ENCODE measurements at places on chromosomes 5 and 9.

DNA sequence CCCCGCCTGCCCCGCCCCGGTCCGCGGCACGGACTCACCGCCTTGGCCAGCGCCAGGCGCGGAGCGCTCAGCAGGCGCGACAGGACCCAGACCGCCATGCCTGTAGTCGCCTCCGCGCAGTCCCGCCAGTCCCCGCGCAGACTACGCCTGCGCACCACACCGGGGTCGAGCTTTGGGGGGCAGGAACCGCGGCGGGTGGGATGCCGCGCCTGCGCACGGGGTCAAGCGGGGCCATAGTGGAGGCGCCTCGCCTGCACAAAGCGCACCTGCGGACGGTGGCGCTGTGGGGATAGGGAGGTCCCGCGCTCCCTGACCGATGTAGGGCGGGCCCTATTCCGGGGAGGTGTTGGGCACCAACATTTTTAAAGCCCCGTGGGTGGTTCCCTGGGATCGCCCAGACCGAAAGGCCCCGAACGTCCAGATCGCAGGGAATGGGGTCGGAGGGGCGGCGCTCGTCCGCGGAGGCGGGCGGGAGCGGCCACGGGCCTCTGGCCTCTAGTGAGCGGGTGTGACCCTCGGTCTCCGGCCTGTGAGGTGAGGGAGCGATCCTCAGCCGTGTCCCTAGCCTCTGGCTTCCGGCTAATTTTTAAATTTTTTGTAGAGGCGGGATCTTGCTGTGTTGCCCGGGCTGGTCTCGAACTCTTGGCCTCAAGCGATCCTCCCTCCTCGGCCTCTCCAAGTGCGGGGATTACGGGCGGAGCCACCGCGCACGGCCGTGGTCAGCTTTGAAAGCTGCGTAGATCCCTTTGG is 70.8 kb upstream of the LPCAT1 start:
- peak; percentile 87 for DNase-seq

GRCh38 chr9:87223392-87224246 is 274.0 kb upstream of the DAPK1 start:
- no peak for DNase-seq

DNA sequence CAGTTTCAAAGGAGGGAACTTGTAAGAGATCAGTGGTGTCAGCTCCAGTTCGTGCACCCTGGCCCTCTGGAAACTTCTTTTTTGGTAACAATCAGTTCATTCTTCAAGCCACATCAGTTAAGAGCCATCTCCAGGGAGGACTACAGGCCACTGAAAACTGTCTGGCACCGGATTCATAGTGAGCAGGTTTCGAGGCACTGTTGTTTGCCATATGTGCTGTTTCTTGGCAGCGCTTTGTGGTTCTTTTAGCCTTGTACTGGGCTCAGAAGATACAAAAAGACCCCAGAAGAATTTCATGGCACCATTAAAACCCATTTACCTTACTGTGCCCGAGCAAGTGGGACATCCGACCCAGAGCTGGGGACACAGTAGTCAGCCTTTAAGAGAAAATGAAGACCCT is 68.5 kb downstream of the OTULIN start:
- DNase-seq, result no peak

- DNase-seq, result no peak
Measured at GRCh38 chr5:169303119-169303515, 2.2 kb upstream of the SLIT3 start.

DNA sequence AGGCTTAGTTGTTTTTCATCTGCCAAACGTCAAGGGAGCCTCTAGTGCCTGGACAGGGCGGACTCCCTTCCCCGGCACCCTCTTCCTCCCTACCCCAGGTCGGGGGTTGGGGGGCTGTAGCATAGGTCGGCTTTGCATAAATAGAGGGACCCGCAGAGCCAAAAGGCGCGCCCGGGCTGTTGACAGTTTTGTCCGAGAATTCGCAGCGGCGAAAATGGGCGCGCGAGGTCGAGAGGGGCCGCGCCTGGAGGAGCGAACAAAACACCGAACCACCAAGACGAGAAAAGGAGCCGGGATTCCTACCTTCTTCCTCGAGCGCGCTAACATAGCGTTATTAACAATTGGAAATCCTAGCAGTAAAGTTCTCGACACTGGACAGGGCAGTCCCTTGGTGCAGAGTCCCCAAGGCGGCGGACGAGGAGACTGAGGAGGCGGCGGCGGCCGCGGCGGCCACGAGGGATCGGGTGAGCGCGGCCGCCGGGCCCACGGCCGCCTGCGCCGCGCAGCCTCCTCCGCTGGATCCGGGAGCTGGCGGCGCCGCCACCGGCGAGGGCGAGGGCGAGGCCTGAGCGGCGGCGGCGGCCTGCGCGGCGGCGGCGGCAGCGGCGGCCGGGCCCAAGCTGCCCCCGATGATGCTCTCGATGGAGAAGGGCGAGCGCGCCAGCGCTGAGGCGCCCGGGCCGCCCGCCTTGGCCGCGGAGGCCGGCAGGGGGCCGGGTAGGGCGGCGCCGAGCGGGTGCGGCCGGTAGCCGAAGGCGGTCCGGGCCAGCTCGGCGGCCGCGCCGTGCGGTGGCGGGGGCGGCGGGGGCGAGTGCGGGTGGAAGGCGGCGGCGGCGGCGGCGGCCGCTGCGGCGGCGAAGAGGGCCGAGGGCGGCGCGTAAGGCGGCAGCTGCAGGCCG is 1.7 kb downstream of the FOXD1 start:
- no peak for DNase-seq

Data from HepG2 (cell line).